ENCODE measurements at places on chromosomes 2 and 18.

DNA sequence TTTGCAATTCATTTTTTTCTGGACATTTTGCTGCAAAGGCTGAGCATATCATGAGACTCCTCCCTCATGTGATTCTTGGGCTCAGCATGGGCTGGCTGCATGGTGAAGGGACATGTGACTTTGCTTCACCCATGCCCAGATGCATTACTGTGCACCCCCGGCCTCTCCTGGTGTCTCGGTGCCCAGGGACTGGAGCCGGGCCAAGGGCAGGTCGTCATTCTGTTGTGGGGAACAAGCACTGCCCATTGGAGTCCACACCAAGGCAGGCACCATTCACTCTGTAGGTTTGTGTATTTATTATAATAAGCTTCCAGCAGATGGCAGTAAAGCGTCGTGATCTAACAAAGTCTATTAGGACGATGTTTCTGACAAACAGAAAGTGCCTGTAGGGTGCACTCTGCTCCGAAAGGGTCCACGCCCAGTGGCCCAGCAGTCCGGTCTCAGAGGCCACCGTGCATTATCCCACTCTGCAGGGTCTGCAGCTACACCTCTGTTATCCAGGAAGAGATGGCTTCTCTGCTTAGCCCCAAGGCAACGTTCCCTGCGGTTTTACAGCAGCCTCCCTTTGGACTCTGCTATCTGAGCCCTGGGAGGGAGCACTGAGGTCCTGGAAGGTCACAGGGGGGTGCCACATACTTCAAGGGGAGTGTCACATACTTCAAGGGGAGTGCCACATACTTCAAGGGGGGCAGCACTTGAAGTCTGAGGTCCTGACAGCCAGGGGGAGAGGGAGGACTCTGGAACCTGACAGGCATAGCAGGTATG lies 219.6 kb downstream of the TSN start:
- peak; percentile 50 for DNase-seq

- DNase-seq, result no peak
Observed at GRCh38 chr2:222922019-222922800, 61.4 kb downstream of the ACSL3 start.

DNA sequence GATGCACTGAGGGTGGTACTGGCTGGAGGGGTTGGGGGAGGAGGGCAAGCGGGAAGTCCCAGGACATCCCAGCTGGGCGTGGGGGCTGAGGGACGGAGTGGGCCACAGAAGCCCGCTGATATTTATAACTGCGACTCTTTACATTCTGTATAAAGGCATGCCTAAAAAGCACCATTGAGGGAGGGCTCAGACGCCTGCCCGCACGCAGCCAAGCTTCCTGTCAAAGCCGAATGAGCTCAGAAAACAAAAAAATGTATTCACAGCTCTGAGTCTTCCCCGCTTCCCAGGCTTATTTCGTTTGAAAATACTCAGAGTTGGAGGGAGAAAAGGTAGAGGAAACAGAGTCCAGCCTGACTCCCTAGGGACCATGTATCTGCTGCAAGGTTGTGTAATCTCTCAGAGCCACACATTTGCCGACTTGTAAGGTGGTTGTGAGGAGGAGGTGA lies 170.1 kb upstream of the HAAO start:
- DNase-seq, result no peak

DNA sequence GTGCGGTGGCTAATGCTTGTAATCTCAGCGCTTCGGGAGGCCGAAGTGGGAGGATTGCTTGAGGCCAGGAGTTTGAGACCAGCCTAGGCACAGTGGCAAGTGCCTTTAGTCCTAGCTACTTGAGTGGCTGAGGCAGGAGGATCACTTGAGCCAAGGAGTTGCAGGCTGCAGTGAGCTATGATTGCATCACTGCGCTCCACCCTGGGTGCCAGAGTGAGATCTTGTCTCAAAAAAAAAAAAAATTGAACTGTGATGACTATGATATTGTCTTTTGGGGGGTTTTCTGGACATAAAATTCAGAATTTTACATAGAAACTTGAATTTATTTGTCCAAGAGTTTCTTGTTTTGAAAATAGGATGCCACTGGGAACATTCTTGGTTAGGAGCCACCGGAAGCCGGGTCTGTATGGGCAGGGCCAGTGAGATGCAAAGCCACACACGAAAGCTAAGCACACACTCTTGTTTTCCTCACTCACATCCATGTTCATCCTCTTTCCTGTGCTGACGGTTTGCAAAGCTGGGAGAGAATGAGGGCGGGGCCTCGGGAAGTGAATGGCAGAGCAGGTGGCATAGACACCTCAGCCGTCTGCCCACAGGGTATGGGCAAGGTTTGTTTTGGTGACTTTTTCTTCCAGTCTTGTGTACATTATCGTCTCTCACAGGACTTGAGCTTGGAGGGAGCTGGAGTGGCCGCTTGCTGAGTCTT lies 12.6 kb downstream of the AGAP1 start:
- no peak for DNase-seq

- no peak for DNase-seq
Observed at GRCh38 chr2:230358305-230358704, 31.3 kb downstream of the SP140L start.

DNA sequence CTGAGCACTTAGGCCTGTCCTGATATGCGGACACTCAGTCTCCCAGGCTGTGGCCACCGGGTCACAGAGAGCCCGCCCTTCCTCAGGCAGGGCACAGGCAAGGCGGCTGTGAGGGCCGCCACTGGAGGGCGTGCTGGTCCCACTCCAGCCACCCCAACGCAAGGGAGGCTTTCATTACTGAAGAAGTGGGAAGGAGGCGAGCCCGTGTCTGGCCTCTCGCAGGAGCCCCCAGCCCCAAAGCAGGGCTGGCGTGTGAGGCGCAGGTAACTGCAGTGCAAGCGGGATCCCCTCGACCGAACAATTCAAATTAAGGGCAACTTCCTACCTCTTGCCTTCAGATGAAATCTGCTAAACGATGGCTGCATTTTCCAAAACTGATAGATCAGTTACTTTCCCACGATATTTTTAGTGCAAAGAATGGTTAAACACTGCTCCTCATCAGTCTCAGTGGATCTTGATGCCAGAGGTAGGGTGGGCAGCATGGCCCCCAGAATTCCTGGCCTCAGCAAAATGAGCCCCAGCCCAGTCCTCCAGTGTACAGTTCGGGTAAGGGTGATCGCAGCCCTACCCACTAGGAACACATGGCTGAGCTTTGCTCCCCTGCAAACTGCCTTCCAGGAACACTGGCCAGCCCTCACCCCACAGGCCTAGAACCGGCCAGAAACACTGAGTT lies 97.2 kb downstream of the SEPTIN10 start:
- DNase-seq, result no peak

GRCh38 chr2:200445284-200445683 lies 64.6 kb downstream of the KCTD18 start:
- no peak for DNase-seq

DNA sequence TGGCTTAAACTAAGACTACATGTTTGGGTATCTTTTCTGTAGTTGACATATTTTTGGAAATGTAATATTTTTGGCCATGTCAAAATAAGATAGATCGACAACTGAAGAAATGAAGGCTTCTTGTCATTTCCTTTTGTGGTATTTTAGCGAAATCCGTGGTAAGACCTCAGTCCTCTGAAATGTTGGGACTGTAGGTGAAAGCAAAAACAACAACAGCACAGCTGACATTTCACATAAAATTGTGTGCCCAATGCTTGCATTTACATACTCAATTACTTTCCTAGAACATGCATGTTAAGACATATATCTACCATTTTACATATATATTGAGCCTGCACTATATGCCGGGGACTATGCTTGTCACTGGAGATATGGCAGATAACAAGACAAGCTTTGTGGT lies 50.2 kb downstream of the SPP2 start:
- DNase-seq, result no peak

GRCh38 chr2:63364866-63365265 lies 223.4 kb downstream of the WDPCP start:
- DNase-seq, result no peak

- peak; percentile 93 for DNase-seq
Observed at GRCh38 chr2:28635191-28635611, 116.4 kb upstream of the PPP1CB start.

- DNase-seq, result no peak
Observed at GRCh38 chr2:11807156-11808015, 61.0 kb downstream of the LPIN1 start.

DNA sequence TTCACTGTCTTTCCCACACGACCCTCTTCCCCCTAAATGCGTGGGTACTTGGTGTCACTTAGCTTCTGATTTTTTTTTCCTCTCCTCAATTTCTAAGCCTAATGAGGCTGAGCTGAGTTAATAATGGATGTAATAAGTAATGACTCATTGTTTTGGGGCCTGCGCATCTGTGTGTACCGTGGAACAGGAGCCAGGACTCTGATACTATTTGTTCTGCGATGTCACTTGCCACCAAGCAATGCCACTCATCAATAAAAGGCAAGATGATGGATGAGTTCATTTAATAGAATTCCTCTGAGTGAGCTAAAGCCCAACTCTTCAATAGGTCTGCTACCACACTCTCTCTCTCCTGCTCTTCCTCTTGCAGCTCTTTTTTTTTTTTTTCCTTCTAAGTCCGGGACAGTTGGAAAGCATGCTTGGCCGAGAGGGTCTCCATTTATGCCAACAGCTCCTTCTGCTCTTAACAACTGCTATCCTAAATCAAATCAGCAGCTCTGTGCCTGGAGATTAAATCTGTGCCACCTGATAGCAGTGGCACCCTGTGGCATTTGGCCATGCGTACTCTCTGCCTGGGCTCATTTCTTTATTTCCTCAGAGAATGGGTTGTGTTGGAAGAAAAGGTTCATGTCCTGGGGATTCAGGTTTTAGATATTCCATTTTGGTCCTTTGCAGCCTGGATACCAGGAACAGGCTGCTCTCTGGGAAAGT lies 1284.2 kb upstream of the PIK3C3 start:
- no peak for DNase-seq

GRCh38 chr18:7447318-7448028 lies 119.6 kb upstream of the PTPRM start:
- no peak for DNase-seq

- no peak for DNase-seq
Observed at GRCh38 chr2:69977186-69977585, 15.8 kb upstream of the ASPRV1 start.

- DNase-seq, result no peak
Observed at GRCh38 chr2:127530245-127531140, 4.2 kb upstream of the IWS1 start.

All from tibial artery (tissue), 4 donors.